D721Med (cell line): ENCODE measurements at places on chromosomes 16 and 17.
A peak's percentile ranks its signal among the peaks of the same experiment; 100 is the strongest.

DNA sequence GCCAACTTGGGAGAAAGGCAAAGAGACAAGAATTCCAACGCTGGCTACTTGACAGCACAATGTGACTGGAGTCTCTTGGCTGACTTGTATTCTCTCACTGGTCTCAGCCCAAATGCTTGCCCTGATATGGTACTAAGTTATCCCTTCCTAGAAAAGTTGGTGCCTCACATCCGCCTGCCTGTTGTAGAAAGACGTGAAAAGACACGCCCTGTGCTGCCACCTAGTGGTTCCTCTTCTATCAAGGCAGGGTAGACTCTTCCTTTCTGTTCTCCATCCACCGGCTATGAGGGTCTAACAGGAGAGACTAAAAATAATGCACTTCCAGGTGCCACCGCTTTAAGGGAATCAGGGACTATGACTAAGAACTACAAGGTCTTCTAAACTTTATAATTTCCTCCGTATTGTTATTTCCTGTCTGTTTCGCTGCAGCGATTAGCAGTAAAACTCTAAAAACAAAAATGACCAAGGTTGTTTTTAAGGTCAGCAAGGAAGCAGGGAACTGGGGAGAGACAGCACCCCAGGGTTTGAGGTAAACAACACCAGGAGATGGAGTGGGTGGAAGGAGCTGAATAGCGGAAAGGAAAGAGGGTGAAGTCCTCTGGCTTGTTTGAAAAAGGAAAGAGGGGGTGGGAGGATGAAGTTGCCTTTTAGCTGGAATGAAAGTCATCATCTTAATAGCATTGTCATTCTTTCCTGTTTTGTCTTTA is 109.5 kb downstream of the YPEL2 start:
- peak; percentile 37 for DNase-seq

- DNase-seq, result no peak
Measured at GRCh38 chr16:371515-372301, 1.4 kb upstream of the MRPL28 start.

GRCh38 chr16:50910736-50911100 is 168.8 kb downstream of the CYLD start:
- DNase-seq, result no peak

- no peak for DNase-seq
Measured at GRCh38 chr16:16102738-16103137, 120.6 kb downstream of the ABCC6 start.

- DNase-seq, result no peak
Measured at GRCh38 chr17:9905902-9906301, 831 bp upstream of the RCVRN start.

DNA sequence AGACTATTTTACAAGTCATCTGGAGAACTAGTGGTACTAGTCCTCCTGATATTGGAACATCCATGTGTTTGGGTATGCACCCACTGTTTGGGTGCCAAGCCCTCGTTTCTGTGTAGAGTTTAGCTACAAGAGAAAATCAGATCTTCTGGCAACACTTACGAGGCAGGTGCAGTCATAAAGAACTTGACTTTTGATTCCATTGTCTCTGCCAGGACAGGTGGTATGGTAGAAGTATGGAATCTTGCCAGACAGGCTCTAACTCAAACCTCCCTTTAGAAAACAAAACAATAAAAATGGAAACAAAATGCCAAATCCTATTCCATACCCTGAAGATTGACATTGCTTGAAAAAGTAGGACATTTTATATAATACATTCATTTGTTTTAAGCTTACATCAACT is 16.0 kb downstream of the RNF43 start:
- no peak for DNase-seq

DNA sequence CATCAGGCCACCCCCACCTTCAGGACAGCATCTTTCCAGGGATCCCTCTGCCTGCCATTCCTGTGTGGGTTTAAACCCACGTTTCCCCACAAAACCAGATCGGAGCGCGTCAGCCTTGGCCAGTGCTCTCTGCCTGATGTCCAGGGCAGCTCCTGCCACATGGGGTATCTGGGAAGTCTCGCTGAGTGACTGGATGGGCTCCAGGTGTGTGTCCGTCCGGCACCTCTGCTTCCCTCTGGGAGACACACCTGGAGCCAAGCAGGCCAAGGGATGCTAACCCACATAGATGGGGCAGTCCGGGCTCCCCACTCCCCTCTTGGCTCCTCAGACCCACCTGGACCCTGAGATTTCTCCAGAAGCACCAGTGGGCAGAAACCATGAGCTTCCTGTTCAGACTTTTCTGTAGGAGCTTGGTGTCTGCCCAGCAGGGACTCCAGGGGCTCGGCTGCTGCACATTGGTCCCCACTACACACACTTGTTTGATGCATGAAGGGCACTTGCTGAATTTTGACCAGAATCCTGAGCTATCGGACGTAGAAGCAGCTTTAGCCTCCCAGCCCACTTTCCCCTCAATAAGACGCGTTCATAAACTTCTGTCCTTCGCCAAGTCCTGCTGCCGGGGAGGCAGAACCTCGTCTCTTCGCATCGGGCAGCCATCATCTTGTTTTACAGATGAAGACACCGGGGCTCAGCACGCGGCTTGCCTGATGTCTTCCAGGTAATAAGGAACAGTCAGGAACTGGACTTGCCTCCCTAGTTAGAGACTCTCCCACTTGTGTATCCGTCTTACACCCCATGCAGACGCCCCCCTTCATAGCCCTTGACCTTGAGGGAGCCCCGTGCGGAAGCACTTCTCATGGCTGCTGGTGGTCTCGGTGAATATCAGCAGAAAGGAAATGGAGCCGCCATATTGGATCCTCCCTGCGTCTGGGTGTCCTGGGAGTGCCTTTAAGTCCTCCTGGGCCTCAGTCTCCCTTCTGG is 91.6 kb upstream of the ZNF469 start:
- no peak for DNase-seq

- DNase-seq, result no peak
Measured at GRCh38 chr16:4832698-4833343, 14.3 kb downstream of the GLYR1 start.

GRCh38 chr16:89120921-89121351 is 27.3 kb downstream of the ACSF3 start:
- DNase-seq, result no peak

- DNase-seq, result no peak
Measured at GRCh38 chr17:74429604-74430384, 2.1 kb upstream of the GPRC5C start.

DNA sequence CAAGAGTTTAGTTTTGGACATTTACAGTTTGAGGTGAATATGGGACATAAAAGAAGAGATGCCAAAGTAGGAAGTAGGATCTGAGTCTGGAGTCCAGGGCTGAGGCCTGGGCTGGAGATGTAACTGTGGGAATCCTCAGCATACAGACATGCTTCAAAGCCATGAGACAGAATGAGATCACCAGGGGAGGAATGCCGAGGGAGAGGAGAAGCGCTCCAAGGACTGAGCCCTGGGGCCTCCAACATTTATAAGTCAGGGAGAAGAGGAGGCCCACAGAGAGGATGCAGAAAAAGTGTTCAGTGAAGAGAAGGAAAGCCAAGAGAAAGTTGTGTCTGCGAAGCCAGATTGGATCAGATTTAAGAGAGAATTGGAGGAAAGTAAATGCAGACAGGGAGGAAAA is 277.5 kb upstream of the MYOCD start:
- no peak for DNase-seq

GRCh38 chr17:41973408-41973811 is 6.8 kb downstream of the CNP start:
- DNase-seq, result no peak

DNA sequence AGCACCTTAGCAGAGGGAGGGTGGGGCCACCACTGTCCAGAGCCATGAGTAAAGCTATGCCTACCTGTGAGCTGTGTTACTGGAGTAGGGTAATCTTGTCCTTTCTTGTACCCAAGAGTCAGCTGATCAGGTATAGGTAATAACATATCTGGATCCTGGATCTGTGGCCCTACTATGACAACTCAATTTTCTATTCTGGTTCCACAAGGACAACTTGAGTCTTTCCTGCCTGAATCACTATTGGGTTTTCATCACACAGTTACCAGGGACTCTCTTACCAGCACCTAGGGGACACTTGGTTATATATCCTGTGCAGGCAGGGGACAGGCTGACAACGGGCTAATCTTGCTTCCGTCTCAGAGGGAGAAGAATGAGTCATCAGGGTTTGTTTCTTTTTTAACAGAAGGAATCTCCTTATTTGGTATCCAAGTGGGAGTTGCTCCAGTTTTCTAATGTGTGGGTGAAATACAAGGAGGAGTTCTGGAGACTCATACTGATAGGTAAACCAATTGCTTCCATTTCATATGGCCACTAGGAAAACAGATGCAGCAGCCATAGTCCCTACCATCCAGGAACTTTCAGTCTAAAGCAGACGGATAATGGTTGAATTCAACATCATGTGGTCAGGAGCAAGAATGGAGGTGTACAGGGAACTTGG is 6.8 kb downstream of the ZNF267 start:
- DNase-seq, result no peak

- DNase-seq, result no peak
Measured at GRCh38 chr17:45357364-45357997, 40.7 kb upstream of the MAP3K14 start.

DNA sequence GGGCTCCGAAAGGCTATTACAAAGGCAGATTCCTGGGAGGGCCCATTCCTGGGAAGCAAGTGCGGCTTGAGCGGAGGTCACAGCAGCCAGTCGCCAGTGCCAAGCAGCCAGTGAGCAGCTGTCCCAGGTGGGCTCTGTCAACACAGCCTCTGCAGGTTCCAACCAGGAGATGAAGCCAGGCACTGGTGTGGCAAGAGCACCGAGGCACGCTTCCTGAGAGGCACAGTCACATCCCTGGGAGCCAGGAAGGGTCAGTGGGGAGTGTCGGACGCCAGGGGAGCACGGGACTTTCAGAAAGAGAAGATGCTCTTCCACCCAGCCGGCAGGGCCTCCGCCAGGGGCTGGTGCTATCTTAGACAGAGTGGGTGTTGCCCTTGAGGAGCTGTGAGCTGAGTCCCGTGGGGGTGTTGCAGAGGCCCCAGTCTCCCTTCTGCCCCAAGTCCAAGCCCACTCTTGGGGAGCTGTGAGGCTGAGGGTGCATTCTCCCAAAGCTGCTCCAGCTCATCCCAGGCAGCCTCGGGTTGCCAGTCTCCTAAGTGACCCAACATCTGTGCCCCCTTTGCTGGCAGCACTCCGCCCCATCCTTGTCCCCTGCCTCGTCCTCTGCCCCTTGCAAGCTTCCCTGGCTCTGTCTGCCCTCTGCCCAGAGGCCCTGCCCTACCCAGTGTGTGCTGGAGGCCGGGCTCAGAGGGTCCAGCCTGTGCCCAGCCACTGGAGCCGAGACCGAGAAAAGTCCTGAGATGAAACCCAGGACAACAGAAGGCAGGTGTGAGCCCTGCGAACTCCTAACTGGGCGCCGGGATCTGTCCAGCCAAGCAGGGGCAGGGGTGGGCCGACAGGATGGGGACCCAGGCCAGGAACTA is 6.6 kb downstream of the UBALD1 start:
- no peak for DNase-seq

GRCh38 chr16:77721752-77722308 is 484 bp upstream of the NUDT7 start:
- no peak for DNase-seq

DNA sequence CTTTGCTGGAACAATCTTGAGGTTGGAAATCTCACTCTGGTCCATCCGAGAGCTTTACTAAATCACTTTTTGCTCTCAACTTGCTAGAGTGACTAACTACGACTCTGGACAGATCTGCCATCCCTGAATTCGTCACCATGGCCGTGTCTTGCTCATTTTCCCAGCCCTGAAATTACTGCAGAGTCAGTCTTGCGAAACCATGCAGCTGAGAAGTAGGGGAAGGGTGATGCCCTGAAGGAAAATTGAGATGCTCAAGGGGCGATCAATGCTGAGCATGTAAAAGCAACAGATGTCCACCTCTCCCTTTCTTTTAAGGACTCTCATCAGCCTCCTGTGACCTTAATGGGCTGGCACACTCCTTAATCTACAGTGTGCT is 18.8 kb downstream of the PCTP start:
- no peak for DNase-seq

- no peak for DNase-seq
Measured at GRCh38 chr16:50635505-50636392, 45.4 kb downstream of the SNX20 start.

DNA sequence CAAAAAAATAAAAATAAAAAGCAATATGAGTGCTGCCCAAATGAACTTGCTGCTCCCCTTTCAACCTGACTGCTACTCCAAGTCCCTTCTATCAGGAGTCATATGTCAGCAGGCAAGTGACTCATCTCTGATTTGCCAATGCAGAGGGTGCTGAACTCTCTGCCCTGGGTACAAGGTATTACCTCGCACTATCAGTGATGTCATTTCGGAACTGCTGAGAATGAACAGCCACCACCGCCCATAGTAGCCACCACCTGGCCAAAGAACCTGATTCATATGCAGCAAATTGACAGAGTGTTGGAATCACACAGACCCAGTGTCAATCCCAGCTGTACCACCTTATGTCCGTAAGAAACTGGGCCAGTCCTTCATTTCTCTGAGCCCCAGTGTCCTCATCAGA is 31.2 kb downstream of the LYRM9 start:
- DNase-seq, result no peak

DNA sequence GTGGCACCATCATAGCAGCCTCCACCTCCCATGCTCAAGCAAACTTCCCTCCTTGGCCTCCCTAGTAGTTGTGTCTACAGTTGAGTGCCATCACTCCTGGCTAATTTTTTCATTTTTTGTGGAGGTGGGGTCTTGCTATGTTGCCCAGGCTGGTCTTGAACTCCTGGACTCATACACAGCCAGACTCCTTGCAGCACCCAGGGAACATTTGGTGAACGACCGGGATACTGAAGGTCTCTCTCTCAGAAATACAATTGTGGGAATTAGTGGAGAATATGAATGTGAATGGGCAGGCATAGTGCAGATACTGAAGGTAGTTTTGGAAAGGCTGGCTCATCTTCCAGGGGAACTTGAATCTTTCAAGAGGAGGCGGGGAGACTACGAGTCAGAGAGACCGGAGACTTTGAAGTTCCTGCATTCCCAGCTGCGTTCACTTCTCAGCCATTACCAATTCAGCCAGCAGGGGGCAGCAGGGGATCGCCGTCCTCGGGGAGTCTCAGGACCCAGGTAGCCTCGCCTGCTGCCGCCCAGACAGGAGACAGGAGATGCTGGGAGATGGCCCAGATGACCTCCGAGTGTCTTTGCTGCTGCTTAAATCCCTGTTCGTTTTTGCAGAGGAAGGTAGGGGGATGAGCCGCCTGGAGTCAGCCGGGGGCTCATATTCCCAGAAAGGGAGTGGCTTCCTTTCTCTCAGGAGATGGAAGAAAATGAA is 68.6 kb downstream of the HAPSTR1 start:
- peak; percentile 42 for DNase-seq
